ENCODE measurements at places on chromosomes 3 and 15. TPM values are rescaled to one million over a fixed set of nuclear protein-coding genes. Genes with fewer than 3 reads are reported as not detected.

Gene CELF6
- total RNA-seq = 0.36 TPM

Gene MORC1
- not detected for total RNA-seq

Gene CSPG5
- under 0.01 TPM for total RNA-seq

Gene ISLR
- 77.5 TPM for total RNA-seq

Gene ATP13A5
- total RNA-seq = not detected

Gene CYP1A1
- not detected for total RNA-seq

Gene ST3GAL6
- 2.2 TPM for total RNA-seq

Gene IQSEC1
- 28.3 TPM for total RNA-seq

Gene SYNPR
- total RNA-seq = not detected
